ENCODE measurements at places on chromosomes 2 and 18. TPM values are rescaled to one million over a fixed set of nuclear protein-coding genes. Genes with fewer than 3 reads are reported as not detected.

Gene RGPD4
- not detected for total RNA-seq

Gene VIL1
- not detected for total RNA-seq

Gene AMER3
- total RNA-seq = not detected

Gene TMEM163
- 6.2 TPM for total RNA-seq

Gene MRPS5
- 46.3 TPM for total RNA-seq

Gene CREG2
- total RNA-seq = not detected

Gene OSBPL6
- total RNA-seq = not detected

Gene SLC40A1
- 0.39 TPM for total RNA-seq

Gene TXNDC2
- 0.73 TPM for total RNA-seq

Gene CCDC121
- 1.3 TPM for total RNA-seq

Gene SEMA4F
- total RNA-seq = 19.3 TPM

Gene CXCR1
- total RNA-seq = 0.12 TPM

Gene NT5DC4
- total RNA-seq = 10.3 TPM

Gene DRC1
- total RNA-seq = not detected

Gene SNED1
- total RNA-seq = 346 TPM

Gene CTAGE1
- total RNA-seq = not detected

Gene FBXO41
- 23.7 TPM for total RNA-seq

Gene FBXO48
- 3.2 TPM for total RNA-seq

Gene HOXD13
- total RNA-seq = not detected

Gene EVX2
- not detected for total RNA-seq

Gene VRK2
- total RNA-seq = 35.5 TPM

Gene TUBB8B
- total RNA-seq = 0.49 TPM

Gene FBXO15
- total RNA-seq = 3.7 TPM

Gene PSMD1
- total RNA-seq = 48.2 TPM

Gene UPP2
- not detected for total RNA-seq

Gene C2orf66
- not detected for total RNA-seq

Gene TFPI
- total RNA-seq = not detected

Gene PGAP1
- total RNA-seq = 22.9 TPM

Gene PAX3
- total RNA-seq = not detected

Gene TEKT4
- total RNA-seq = not detected

Gene MEIS1
- not detected for total RNA-seq

Gene TRIM54
- total RNA-seq = not detected

Gene KCNG3
- total RNA-seq = not detected

Gene PPIG
- total RNA-seq = 82.4 TPM

Gene LCT
- total RNA-seq = 0.10 TPM

Gene ALPI
- total RNA-seq = not detected

Gene MBD1
- total RNA-seq = 132 TPM

Gene SLC5A7
- not detected for total RNA-seq

Gene PLEKHH2
- total RNA-seq = 0.58 TPM

Gene ANKRD62
- total RNA-seq = not detected

Gene MC5R
- not detected for total RNA-seq

Gene COL3A1
- total RNA-seq = not detected

Gene ZNF892
- total RNA-seq = 5.5 TPM

Gene IL1RN
- total RNA-seq = not detected

Gene FANCL
- total RNA-seq = 23.3 TPM

Gene ACMSD
- not detected for total RNA-seq

Gene RAB6C
- total RNA-seq = not detected

Gene ALKAL2
- 5.3 TPM for total RNA-seq

Gene STK11IP
- total RNA-seq = 60.8 TPM

Gene ADRA2B
- 0.27 TPM for total RNA-seq

Gene POTEC
- total RNA-seq = not detected

Gene CRACDL
- 0.07 TPM for total RNA-seq

Gene ANKRD29
- total RNA-seq = not detected

Gene CRYGC
- total RNA-seq = not detected

Gene DYSF
- total RNA-seq = 0.17 TPM

Gene ECEL1
- total RNA-seq = 0.27 TPM

Gene SERPINB10
- not detected for total RNA-seq

Gene C1GALT1C1L
- not detected for total RNA-seq

All from B cell (primary cell).